ENCODE measurements at places on chromosomes 4 and X.
A peak's percentile ranks its signal among the peaks of the same experiment; 100 is the strongest.

- no peak for DNase-seq
Observed at GRCh38 chr4:148112231-148112982, 329.8 kb downstream of the NR3C2 start.

GRCh38 chr4:81065446-81065845, 34.9 kb downstream of the BMP3 start:
- no peak for DNase-seq

DNA sequence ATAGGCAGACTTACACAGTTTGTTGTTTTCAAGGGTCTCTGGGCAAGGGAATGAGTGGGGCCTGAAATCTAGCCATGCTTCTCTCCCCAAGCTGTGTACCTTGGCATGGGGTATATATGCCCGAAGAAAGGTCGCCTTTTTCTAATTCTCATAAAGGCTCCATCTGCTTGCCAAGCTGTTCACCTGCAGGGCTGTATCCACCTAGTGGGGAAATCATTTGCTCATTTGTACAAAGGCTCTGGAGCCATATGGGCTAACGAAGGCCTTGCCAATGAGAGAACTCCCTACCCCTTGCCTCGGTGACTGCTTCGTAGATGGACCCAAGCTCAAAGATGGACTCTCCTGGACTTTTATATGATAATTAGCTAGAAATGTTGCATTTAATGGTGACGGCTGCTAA, 1097.0 kb downstream of the PDHA2 start:
- DNase-seq = no peak

- no peak for DNase-seq
Observed at GRCh38 chr4:121227341-121227792, 63.2 kb upstream of the TNIP3 start.

DNA sequence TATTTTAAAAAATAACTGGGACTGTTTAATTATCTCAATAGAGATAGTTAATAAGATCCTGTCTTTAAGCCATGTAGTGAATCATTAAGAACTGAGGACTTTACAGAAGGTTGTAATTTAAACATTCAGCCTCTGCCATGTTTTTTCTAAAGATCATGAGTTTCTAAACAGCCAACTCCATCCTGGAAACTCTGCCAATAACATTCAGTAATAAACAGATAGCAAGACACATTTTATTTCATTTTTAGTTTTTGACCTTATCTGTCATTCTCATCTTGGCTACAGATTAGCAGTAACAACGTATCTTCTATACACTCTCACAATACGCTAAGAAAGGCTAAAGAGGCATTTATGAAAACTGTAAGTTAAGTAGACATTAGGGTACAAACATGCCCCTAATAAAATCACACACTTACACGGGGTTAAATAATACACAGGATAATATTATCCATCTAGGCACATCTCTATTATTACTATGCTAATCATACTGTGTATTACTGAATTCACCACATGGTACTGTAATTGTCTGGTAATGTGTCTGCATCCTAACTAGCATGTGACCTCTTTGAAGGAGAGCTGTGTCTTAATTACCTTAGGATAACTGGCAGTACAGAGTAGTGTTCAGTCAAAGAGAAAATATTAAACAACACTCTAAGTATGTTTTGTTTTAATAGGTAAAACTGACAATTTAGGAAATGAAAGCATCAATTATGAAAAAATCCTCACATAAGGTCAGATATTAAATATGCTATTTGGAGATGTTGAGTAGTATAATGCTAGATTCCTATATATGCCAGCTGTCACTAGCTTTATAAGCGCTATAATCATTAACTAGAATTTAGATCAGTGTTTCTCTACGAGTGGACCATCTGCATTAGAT, 122.4 kb upstream of the NAP1L5 start:
- DNase-seq = no peak

DNA sequence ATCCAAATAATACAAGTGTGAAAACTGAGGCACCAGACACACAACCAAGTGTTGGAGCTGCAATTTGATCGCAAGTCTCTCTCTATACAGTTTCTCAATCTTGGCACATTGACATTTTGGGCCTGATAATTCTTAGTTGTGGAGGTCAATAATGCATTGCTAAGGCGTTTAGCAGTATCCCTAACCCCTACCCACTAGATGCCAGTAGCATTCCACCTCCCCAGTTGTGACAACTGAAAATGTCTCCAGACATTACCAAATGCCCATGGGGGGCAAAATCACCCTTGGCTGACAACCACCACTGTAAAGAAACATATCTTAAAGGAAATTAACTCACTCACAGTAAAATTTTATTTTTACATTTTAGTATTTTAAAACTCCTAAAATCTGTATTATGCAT, 4.2 kb downstream of the NR3C2 start:
- DNase-seq = no peak

GRCh38 chr4:83552924-83553323, 17.0 kb downstream of the GPAT3 start:
- DNase-seq = no peak

DNA sequence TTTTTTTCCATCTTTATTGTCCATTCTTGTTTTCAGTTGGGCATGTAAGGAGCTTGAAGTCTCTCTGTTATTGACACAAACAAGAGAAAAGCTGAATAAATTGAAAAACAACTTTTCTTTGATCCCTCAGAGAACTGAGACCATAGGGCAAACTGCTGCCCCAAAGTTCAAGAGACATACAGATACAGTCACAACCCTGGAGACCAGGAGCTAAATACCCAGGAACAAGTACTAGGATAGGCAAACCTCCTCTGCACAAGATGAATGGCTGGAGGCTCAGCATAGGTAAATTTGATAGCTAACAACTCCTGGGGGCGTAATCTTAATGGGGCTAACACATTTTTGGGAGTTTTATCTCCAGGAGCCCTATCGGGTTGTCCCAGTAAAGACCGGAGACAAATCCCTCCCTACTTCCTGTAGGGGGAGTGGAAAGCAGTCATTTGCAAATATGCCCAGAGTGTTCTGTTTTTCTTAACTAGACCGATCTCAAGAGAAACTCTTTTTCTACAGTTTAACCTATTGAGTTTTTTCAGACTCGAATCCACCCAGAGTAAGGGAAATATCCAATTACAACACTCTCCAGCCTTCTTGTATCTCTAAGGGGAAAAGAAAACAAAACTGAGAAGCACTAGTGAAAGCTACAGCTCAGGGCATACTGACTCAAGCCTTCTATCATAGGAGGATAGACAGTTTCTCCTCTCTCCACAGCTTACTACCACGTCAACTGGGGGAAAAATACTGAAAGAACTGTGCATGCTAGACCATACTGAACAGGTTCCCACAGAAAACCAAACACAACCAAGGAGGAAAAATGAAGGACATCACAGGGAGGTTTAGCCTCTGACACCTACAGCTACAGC, 23.1 kb downstream of the MAGEA8 start:
- no peak for DNase-seq

GRCh38 chrX:40197071-40197470, 99.3 kb upstream of the BCOR start:
- no peak for DNase-seq

- peak; percentile 60 for DNase-seq
Observed at GRCh38 chr4:48047421-48047844, 30.9 kb downstream of the NIPAL1 start.

DNA sequence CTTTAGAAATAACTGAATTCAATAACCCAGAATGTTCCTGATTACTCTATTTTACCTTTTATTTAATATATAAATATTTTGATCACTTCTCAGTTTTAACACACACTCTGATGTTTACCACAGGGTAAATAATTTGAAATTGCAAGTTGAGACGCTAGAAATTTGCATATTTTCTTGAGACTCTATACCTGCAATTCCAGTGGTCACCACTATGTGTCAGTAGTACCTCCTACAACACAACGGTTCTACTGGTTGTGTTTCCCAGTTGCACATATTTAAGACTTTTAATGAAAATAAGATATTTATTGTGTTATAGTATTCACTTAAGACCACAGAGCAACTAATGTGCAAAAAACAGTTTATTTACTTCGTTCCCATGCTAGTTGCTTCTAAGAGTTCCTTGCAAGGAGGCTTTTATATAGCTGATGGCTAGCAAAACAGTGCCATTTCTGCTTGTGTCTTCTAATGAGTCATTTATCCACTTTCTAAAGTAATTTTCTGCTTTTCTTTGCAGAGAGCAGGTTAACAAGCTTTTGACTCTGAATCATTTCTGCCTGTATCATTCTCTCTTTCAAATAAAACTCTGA, 98.9 kb upstream of the PDLIM3 start:
- DNase-seq = no peak

GRCh38 chrX:16185725-16186136, 18.4 kb downstream of the MAGEB17 start:
- no peak for DNase-seq

- DNase-seq = no peak
Observed at GRCh38 chrX:83469551-83469950, 38.5 kb upstream of the POU3F4 start.

- DNase-seq = no peak
Observed at GRCh38 chr4:140096483-140096861, 57.5 kb downstream of the MAML3 start.
